MM.1S (cell line): ENCODE measurements at places on chromosomes 2 and 18.

DNA sequence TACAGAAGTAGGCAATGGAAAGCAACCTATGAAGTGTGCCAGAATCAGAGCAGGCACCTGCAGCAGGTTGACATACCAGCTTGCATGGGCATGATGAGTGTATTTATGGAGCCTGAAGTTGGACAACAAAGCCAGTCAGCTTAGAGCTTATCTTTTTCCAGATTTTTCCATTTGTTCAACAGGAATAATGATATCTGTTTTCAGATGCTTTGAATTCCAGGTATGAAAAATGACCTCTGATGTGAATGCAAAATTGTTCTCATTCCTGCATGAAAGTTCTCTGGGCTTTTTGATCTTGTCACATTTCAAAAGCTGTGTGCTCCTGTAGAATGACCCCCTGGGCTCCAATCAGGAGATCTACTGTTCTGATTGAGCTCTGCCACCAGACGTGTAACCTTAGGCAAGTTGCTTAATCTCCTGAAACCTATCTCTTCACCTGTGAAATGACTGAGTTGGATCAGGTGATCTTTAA lies 38.2 kb upstream of the VIT start:
- DNase-seq = no peak

DNA sequence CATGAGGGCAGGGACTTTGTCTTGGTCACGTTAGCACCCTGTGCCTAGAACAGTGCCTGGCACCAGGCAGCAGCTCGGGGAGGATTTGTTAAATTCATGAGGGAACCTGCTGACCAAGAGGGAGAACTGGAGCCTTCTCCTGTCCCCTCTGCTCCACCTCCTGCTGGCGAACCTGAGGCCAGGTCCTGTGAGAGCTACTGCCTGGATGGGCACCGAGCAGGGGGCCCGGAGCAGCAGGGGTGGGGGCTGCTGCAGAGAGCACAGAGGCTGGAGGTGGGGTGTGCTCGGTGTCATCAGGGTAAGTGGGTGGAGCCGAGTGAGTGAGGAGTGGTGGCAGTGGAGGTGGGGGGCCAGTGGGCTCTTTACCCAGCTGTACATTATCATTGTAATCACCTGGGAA lies 52.1 kb upstream of the FAHD2A start:
- no peak for DNase-seq

DNA sequence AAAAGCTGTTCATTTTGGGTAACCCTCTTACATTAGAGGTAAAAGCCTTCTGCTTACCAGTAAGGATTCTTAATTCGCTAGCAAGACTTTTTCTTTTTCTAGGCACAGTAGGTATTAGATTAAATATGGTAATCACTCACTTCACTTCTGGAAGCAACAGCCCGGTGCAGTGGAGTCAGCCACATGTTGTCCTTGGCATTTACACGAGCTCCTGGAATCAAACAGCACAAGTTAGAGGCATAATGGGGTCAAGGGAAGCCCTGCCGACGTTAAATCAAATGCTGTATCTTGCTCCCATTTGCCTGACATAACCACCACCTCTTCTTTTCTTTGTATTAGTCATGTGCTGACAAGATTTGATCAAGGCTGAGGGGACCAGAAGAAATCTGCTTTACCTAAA lies 174.1 kb downstream of the ANKRD44 start:
- DNase-seq = no peak

DNA sequence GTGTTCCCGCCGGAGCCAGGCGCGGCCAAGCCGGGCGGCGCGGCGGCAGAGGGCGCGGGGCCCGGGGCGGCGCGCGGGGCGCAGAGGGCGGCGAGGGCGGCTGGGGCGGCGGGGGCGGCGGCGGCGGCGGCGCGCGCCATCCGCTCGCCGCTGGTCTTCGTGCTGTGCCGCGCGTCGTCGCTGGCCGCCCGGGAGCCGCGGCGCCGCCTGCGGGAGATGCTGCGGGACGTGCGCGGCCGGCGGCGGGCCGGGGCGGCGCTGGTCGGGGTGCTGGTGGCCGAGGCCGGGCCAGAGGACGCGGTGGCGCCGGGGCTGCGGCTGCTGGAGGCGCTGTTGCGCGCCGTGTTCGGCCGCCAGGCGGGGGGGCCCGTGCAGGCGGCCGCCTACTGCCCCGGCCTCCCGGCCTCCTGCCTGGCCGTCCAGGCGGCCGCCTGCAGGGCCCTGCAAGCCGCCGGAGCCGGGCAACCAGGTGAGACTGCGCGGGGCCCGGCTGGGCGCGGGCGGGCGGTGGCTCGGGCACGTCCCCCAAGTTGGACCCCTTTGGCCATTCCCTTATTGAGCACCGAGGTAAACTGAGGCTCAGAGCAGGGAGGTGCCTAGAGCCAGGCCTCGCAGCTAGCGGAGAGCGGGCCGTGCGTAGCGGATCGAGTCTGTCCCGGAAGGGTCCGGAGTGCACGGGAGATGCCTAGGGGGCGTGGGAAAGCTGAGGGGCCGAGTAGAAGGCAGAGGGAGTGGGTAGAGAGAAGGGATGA lies 584 bp downstream of the C2orf72 start:
- no peak for DNase-seq
